ENCODE measurements at places on chromosomes 11 and 22.
A peak's percentile ranks its signal among the peaks of the same experiment; 100 is the strongest.

DNA sequence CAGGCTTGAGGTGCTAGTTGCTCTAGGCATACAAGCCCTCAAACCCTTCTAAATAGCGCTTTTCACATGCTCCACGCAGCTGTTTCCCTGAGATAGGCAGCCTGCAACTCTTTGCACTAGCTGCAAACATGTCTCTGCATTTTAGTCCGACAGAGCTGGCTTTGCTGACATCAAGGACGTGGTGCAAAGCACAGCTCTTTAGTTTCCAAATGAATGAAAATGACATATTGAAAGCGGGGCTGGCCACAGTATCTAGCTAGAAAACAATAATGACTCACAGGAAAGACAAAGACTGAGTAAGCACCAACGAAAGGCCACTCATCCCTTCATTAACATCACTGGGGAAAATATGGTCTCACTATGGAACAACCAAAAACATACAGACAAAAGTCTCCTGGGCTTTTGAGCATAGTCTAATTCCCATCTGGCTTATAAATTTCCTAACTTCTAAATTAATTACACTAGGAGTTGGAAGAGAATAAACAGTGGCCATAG is 15.3 kb upstream of the ZC3H12C start:
- DNase-seq: no peak

- DNase-seq: no peak
Observed at GRCh38 chr11:65958774-65959420, 2.6 kb upstream of the SART1 start.

DNA sequence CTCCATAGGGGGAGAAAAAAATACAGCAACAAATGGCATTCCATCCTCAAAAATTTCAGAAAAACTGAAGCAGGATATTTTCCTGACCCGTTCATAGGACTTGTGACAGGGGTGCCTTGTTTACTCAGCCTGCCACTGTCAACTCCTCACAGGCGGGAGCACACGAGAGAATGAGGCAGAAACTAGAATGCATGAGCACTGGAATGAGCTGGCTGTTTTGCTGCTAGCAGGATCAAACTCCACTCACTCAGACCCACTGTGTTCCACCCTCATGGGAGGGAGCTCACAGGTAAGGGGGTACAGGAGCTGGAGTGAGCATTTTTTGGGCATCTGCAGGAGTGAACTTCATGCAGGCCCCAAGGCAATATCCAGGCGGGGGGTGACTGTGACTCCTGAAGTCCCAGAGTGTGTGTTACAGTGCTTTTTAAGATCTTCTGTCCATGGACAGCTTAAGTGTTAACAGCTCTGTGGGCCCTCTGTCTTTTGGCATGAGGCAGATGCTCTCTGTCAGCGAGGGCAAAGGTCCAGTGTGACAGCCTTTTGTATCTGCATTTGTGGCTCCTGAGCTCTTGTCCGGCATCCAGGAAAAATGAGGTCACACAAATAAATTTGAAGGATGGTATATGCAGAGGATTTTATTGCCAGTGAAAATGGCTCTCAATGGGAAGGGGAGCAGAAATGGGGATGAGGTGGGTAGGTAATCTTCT is 905.7 kb upstream of the TENM4 start:
- no peak for DNase-seq

DNA sequence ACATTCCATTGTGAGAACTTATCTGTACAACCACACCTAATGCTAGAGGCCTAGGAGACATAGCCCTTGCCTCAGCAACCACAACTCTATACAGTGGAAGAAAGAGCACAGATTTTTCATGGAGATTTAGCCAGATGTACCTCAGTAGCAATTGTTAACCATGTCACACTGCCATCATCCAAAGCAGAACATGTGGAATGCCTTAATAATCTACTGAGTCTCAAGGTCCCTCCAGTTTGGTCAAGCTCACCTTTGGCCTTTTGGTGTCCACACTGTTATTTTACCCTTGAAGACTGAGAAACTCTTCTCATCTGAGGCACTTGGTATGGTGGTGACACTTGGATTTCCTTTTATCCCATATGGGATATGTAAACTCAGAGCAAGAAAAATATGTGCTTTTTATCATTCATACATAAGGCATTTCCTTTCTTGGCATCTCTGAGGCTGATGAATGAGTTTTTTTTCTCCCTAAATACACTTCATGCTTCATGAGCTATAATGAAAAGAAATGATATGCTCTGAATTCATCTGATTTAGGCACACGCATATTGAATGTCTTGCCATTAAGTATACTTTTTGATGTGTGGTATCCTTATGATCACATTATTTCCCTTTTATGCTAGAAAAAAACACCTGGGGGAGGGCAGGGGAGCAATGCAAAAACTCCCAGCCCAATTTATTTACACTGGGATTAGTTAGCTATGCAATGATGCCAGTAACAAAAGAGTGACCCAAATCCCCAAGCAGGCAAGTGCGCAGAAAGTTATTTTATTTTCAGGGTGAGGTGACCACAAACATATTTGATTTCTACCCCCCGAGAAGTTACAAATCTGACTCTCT is 63.3 kb upstream of the ME3 start:
- no peak for DNase-seq

DNA sequence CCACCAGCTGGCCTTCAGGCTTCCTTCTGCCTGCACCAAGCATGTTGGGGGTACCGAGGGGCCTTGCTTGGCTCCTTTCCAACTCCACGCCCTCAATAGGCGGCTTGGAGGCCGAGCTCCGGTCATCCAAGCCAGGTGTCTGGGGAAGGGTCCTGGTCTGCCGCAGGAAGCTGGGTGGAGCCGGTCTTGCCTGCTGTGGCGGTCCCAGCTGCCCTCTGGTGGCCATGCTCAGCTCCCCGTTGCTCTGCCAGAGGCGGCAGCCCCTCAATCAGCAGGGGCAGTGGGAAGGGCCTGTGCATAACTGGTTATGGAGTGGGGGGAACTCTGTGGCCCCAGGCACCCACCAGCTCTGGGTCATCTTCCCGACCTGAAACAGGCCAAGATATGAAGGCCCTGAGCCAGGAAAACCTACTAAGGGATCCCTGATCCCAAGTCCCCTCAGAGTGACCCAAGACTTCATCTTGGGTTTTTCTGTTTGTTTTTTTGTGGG is 3.2 kb downstream of the ARVCF start:
- DNase-seq: no peak

DNA sequence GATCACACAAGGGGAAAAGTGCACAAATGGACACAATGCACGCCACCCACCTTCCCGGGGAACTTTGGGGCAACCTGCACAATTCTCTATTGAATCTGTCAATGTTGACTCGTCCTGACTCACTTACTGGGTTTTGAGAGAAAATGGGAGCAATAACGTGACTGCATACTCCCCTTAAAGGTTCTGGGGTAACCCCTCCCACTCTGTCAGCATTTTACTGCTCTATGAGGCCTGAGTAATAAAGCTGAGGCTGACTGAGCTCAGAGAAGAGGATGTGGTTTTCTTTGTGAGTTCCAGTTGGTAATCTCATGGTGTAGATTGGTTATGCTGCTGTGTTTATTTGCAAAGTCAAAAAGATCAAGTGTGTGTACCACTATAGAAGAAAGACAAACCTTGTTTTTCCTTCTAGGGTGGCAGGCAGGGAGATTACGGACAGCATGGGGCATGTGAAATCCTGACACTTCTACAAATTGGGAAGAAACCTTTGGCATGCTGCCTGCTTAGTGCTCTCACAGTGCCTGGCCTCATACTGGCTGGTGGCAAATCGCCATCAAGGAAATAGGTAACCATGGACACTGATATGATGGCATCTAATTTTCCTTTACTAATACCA is 16.1 kb upstream of the APOA1 start:
- DNase-seq: peak; percentile 34

- no peak for DNase-seq
Observed at GRCh38 chr11:110019675-110020074, 73.5 kb upstream of the ZC3H12C start.

DNA sequence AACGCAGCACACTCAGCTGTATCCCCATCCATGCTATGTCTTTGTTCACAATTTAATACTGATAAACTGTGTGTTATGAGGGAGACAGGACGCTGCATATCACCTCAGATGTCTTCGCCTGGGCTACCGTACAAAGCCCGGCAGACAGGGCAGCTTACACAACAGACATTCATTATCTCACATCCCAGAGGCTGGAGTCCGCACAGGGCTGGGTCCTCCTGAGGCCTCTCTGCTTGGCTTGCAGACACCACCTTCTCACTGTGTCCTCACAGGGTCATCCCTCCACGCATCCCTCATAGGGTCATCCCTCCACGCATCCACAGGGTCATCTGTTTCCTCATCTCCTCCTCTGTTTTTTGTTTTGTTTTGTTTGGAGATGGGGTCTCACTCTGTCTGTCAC is 61.2 kb downstream of the SHANK2 start:
- DNase-seq: no peak

DNA sequence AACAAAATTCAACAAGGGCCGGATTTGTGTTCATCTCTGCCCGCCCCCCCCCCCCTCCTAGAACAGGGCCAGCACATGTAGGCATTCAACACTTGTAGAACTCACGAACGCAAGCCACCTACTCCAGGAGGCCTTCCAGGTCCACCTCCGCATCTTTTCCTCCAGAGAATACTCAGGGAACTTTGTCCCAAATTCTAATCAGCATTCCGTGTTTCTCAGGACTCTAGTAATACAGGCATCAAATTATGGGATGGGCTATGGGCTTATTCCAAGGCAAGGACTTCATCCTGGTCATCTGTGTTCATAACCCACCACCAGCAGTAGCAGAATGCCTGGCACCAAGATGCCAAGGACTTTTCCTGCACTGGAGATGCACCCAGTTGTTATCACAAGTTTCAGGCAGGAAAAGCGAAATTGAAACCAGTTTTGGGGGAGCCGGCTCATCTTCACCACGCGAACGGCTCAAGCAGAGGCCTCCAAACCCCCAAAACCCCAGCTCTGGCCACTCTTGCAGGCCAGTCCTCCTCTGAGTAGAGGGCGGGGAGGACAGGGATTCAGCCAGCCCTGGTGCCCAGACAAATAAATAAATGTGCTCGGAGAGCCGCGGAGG is 462 bp downstream of the UBE2L6 start:
- no peak for DNase-seq

DNA sequence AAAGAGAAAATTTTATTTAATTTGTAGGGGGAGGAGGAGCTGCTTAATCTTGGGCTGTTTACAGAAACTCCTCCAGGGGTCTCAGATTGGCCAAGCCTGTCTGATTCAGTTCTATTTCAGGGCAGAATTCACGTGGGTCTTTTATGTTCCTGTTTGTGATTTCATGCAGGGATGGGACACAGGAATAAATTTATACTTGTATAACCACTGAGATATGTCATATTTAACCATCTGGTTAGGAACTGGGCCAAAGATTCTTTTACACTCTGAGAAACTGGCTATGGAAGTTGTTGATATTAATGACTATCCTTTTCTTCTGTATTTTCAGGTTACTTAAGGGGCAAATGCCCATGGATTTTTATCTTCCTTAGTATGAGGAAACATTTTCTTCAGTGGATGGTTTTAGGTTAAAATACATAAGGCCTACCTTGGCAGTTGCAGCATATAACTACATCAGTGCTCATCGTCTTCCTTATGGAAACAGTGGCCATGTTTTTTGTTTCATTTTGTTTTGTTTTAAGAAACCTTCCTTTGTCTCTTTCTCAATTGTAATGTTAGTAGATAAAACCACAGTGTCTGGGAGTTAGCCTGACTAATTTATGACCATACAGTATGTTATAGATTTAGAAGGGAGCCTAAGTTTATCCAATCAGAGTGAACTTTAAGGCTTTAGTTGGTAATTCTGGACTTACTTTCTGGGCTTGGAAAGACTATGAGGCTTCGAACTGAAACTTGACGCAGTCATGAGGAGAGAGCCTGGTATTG is 132.4 kb upstream of the ANO3 start:
- DNase-seq: no peak

- no peak for DNase-seq
Observed at GRCh38 chr11:63882555-63883242, 34.3 kb downstream of the RCOR2 start.

DNA sequence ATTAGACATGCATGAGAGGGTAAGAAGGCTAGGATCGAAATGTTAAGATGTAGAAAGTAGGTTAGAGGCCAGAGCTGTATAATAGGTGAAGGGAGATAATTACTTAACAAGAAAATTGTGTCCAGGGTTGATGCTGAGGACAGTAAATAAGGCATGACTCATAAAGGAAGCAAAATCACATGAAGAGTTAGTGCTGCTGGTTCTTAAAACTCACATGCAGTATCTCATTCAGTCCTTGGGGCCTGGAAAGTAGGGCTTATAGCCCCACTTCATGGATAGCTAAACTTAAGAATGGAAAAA is 130.2 kb downstream of the NCAM1 start:
- DNase-seq: no peak

DNA sequence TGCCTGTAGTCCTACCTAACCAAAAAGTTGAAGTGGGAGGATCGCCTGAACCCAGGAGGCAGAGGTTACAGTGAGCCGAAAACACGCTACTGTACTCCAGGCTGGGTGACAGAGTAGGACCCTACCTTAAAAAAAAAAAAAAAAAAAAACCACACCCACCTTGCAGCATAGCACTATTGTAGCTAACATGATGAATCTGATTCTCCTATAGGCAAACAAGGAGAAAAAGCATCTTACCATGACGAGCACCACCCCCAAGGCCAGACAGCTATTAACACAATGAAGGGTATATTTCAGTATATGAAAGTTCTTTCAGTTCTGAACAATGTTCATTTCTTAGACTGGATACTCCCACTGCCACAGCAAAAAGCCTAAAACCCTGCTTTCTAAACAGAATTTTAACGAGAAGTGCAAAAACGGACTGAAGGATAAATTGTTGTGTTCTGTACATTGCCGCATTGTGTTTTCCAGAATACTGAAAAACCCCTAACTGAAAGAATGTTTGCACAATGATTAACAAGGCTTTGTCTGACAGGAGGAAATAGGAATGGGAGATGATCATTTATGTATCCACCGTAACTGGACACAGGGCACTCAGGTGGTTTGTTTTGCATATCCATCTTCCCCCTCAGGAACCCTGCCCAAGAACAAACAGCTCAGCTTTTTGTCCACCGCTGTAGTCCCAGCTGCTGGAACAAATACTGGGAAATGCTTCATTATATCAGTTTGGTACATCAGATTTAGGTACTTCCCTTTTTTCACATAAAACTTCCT is 8.9 kb downstream of the PISD start:
- DNase-seq: peak; percentile 45

- DNase-seq: peak; percentile 83
Observed at GRCh38 chr22:46580940-46581537, 39.1 kb upstream of the GRAMD4 start.

DNA sequence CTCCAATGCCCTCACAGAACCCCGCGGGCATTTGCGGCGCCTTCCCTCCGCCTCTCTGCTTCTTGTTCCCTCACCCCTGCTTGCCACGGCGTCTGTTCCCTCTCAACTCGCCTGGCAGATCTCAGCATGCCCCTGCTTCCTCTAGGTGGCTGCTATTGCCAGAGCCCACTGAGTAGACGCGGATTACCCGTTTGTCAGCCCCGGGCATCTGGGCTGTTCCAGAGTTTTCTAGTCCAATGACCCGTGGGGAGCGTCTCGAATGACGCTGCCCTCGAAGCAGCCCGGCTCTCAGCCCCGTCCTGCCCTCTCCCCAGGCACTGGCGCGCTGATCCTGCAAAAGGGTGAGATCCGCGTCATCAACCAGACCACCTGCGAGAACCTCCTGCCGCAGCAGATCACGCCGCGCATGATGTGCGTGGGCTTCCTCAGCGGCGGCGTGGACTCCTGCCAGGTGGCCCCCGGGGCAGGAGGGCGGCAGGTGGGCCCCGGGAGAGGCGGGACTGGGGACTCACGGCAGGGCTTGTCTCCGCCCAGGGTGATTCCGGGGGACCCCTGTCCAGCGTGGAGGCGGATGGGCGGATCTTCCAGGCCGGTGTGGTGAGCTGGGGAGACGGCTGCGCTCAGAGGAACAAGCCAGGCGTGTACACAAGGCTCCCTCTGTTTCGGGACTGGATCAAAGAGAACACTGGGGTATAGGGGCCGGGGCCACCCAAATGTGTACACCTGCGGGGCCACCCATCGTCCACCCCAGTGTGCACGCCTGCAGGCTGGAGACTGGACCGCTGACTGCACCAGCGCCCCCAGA is 49.7 kb downstream of the ST14 start:
- no peak for DNase-seq
